ENCODE measurements at places on chromosomes 6 and 20.
A peak's percentile ranks its signal among the peaks of the same experiment; 100 is the strongest.

DNA sequence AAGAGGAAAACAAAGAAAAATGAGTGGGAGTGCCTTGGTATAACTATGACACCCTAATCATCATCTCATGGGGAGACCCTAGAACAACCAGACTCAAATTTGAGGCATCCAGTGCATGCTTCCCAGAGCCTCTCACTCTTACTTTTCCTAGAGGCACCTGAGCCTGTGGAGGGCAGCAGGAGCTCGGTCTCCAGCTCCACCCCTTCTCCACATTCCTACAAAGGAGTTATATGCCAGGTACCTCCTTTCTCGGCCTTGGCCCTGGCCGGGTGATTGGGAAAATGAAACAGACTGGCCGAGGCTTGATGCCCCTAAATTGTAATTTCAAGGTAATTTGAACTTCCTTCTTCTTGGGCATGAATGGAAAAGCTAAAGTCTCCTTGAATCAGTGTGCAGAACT is 761.2 kb upstream of the CHD6 start:
- no peak for DNase-seq

GRCh38 chr6:115882771-115883170 is 177.9 kb downstream of the FRK start:
- no peak for DNase-seq

DNA sequence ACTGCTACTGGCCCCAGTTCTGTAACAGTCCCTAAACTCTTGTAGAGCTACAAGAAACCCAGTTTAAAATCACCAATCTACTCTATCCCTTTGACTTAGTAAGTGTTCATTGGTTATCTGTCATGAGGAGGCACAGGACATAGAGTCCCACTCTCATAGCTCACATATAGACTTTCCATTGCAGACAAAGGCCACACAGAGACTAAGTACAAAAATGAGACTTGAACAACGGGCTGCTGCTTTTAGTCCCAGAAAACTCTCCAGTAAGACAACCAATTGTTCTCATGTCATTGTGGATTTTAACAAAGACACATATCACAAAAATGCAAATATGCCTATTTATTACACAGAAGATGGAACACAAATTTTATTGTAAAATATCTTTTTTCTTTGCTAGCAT is 197.4 kb downstream of the PTPRK start:
- DNase-seq: no peak

DNA sequence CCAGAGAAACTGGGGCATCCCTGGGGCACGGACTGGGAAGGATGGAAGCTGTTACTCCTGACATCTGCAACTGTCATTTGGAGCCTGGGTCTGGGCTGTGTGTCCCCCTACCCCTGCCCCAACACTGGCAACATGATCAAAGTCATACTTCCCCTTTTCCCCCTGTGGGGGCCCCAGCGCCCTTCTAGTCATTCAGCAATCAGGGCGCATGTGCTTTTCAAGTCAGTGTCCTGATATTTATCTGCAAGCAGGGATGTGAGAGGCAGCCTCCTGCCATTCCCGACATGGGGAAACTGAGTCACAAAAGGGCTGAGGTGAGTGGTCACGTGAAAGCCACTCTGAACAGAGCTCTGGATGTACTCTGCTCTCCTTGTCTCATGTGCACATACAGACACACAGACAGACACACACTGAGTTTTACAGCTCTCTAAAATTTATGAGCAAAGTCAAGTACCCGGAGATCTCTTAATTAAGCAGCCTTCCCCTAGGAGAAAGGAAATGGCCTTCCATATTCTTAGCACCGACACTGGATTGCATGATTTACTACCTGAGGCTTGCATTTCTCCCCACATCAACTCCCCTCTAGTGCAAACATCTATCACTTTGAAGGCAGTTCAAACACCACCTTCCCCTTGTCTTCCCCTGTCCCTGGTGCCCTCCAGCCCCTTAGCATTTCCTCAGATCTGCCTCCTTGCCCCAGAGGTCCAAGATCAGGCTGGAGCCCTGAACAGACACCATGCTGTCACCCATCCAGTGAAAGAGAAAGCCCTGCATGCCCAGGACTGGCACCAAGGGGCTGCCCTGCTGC is 170.7 kb downstream of the CDC5L start:
- DNase-seq: no peak

DNA sequence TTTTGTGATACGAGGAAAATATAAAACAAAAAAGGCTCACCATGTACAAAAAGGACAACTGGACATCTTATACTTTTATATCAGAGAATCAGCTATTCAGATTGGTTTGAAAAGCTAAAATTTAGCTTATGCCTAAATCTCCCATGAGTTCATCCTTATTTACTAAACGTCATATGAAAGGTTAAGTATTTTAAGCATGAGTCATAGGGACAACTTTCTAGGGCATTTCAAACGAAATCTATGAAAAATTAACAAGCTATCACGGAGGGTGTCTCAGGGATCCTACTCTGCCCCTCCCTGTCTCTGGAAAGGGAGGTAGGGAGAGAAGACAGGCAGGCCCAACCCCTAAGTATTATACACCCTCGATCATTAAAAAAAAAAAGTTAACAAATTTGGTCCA is 124.1 kb upstream of the LOC128125822 start:
- DNase-seq: no peak

GRCh38 chr20:24588047-24588635 is 118.7 kb downstream of the SYNDIG1 start:
- no peak for DNase-seq

DNA sequence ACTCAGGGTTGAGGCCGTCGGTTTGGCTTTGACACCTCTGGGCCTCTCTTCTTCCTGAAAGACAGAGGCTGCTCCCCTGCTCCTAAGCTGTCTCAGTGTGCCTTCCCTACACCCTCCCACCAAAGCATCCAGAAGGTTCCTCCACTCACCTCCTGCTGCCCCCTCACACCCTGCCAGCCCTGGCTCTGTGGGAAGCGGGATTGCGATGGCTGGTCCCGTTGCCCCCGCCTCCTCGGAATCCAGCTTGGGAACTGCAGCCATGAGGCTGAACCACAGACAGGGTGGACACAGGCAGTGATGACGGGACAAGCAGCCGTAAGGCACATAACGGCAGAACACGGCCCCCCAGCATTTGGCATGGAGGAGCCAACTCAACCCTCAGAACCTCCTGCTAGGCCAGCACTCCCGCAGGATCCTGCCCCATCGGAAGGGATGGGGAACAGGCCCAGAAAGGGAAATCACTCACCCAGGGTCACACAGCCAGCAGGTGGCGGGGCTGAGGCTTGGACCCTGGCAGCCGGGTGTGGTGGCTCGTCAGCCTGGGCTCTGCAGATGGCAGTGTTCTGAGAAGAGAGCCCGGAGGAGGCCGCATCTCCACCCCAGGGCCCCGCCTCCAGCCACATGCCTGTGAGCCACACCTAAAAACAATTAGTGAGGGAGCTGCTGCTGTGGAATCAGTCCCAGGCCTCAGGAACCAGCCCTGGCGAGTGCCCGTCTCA is 139.6 kb downstream of the PHACTR3 start:
- no peak for DNase-seq

- no peak for DNase-seq
Observed at GRCh38 chr6:132973514-132973993, 159.2 kb downstream of the RPS12 start.

GRCh38 chr6:143941852-143942627 is 66.0 kb downstream of the PLAGL1 start:
- peak; percentile 51 for DNase-seq

- DNase-seq: no peak
Observed at GRCh38 chr6:6655805-6656251, 67.3 kb downstream of the LY86 start.

DNA sequence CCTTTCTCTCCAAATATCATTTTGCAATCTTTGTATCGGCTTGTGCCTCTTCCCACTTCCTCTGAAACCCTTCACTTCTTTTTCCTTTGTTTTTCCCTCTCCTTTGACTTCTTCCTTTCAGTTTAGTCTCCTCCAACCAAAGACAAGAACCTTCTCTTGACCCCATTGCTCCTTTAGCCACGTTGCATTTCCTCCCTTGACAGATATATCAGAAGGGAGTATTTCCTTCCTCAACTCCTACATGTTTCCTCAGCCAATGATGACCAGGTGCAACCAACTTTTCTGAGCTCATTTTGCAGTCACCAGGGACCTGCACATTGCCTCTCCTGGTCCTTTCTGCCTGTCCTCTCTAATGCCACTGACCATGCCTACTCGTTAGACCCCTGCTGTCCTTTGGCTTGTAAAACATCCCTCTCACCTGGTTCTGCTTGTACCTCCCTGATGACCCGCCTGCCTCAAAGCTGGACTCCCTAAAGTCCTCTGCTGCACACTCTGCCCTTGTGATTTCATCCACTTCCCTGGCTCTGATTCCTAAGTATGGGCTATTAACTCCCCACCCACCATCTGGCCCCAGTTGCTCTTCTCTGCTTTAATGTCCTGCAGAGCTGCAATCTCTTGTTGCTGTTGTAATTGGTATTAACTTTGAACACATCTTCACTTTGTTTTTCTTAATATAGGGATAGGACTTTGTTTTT is 27.4 kb downstream of the SLC22A16 start:
- no peak for DNase-seq

DNA sequence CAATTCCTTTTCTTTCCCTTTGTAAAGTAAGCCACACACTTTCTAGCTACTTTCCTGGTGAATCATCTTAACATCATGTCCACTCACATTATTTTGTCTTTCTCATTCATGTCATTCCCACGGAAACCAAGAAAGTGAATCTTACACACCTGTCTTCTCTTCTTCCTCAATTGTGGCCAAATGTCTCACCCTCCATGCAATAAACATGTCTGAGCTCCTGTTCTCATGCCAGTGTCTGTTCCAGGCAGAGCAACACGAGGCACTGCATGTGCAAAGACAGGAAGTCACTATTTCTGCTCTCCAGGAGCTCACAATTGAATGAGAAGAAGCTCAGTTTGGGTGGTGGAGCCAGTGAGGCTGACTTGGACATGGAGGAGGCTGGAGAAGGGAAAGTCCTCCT is 29.0 kb upstream of the TMEM244 start:
- DNase-seq: no peak

DNA sequence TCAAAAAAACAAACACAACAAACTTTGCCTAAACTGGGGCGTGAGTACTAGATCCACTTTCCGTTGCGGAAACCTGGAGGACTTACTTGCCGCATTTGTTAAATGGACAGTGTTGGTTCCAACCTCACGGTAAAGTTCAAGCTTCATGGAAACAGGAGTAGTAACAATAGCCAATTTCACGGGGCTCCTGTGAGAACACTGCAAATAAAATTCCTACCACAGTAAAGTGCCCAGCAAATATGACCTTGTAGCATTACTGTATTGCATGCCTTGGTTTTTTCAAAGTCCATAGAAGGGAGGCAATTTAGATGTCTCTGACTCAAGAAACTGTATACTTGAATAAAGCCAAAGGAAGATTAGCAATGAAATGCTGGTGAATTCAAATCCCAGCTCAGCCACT is 3.6 kb upstream of the CYP24A1 start:
- no peak for DNase-seq

GRCh38 chr6:79134699-79135474 is 56.8 kb upstream of the PHIP start:
- no peak for DNase-seq

- no peak for DNase-seq
Observed at GRCh38 chr6:52535711-52536423, 41.0 kb downstream of the TRAM2 start.

DNA sequence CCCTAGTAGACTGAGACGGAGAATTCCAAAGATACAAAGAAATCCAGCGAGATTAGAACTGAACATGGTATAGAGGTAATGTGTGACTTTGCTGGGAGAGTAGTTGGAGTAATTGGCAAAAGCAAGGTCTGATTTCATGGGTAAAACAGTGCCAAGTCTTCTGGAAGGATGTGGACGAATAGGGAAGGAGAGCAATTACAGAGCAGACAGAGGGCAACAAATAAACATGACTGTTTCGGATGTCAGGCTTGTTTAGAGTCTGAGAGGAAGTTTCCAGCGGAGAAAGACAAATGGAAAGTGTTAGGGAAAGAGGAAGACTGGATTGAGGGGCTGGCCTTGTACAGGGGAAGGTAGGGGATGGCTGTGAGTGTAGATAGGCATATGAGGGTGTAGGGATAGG is 282.2 kb upstream of the PRND start:
- DNase-seq: peak; percentile 25

DNA sequence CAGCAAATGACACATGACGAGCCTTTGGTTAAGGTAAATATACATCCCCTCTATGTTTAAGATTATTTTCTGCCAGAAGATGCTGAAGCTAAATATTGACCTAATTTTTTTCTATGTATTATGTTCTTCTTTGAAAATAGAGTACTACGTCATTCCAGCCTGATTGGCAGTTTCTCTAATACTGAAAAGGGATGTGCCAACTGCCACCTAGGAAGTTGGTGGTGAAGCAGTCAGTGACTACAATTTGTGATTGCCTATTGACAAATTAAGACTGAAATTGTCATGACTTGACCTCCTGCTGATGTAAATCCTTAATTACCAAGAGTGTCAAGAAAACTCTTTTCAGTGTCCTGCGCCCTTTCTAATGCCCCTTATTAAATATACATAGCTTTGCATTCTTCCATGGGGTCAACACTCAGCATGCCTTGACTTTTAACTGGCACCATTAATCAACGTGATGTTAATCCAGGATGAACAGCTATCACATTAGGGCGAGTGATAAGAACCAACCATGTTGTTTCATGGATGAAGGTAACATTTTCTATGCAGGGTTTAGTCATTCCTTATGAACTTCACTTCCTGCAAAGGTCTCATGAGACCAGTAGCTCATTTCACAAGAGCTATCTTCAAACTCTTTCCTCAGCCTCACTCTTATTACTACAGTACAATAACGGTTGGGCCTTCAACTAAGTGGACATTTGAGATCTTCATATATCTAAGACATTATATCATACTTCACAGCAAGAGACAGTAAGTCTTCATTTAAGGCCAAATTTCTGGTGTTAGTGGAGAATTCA is 22.5 kb upstream of the SGK1 start:
- DNase-seq: peak; percentile 53

DNA sequence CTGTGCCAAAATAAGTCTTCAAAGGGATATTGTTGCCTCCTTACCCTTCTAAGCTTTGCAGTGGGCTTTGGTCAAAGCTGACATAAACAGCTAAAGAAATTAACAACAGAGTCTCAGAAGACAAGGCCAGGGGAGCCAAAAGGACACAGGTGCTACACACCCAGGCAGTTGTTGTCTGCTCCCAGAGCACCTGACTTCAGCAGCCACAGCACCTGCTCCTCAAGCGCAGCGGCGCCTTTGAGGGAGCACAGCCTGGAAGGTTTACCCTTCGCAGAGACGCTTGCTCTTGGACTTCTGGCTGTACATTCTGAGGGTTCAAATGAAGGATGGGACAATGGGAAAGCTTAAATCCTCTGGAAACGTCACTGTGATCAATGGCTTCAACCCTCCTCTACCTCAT is 16.6 kb downstream of the B4GALT5 start:
- DNase-seq: no peak

DNA sequence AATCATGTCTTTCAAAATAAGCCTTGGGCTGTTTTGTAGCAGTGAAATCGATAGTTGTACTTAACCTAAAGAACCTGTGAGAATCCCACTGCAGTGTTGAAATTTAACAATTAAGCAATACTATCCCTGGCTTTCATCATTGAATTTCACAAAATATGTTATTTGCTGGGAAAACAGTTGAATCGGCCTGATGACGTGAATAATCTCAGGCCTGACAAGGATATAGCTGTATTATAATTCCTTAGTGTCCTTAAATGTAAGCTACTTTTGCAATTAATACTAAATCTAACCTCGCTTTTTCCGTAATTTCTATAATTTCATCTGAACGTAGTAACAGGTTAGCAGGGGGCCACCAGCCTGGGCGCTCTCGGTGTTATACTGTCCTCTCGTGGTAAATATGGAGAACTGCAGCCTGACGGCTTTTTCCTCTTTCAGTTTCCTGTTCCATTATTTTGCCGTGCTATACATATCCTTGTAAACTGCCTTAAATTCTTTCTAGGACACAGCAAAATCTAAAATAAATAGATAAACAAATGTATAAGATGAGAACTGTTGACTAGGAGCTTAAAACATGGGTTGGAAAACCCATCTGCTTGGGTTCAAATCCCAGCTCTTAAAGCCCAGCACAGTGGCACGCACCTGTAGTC is 24.0 kb downstream of the MTFR2 start:
- DNase-seq: peak; percentile 73

All from fibroblast of gingiva (primary cell).